ENCODE measurements at places on chromosomes 7 and 10.

GRCh38 chr7:8226501-8226900, 35.5 kb downstream of the ICA1 start:
- no peak for DNase-seq

- no peak for DNase-seq
Observed at GRCh38 chr10:101388676-101389276, 34.8 kb downstream of the BTRC start.

GRCh38 chr7:45646207-45646821, 72.1 kb downstream of the ADCY1 start:
- no peak for DNase-seq

- DNase-seq = no peak
Observed at GRCh38 chr10:113026679-113027078, 76.6 kb downstream of the TCF7L2 start.

Measured in activated naive CD4-positive, alpha-beta T cell treated with anti-CD3 and anti-CD28 coated beads, Interleukin-2, amount 10 ng/mL, durations not matched to agents 7 days and 5 days (primary cell).